ENCODE measurements at places on chromosomes 11 and 22. TPM values are rescaled to one million over a fixed set of nuclear protein-coding genes. Genes with fewer than 3 reads are reported as not detected.

SLC7A4 gene
- total RNA-seq, result not detected

MFNG gene
- not detected for total RNA-seq

LIF gene
- total RNA-seq, result 2.2 TPM

CELSR1 gene
- 7.6 TPM for total RNA-seq

MFRP gene
- not detected for total RNA-seq

SLC22A12 gene
- total RNA-seq, result not detected

TNNI2 gene
- total RNA-seq, result not detected

MAP6 gene
- 0.91 TPM for total RNA-seq

VPS51 gene
- total RNA-seq, result 90.1 TPM

All from HFFc6 (cell line).